ENCODE measurements at places on chromosomes 5 and 9. TPM values are rescaled to one million over a fixed set of nuclear protein-coding genes. Genes with fewer than 3 reads are reported as not detected.
A peak's percentile ranks its signal among the peaks of the same experiment; 100 is the strongest.

The LCN6 gene
- total RNA-seq = not detected

The SPATA9 gene
- total RNA-seq = 1.3 TPM

The IGFBPL1 gene
- total RNA-seq = 5.5 TPM

DNA sequence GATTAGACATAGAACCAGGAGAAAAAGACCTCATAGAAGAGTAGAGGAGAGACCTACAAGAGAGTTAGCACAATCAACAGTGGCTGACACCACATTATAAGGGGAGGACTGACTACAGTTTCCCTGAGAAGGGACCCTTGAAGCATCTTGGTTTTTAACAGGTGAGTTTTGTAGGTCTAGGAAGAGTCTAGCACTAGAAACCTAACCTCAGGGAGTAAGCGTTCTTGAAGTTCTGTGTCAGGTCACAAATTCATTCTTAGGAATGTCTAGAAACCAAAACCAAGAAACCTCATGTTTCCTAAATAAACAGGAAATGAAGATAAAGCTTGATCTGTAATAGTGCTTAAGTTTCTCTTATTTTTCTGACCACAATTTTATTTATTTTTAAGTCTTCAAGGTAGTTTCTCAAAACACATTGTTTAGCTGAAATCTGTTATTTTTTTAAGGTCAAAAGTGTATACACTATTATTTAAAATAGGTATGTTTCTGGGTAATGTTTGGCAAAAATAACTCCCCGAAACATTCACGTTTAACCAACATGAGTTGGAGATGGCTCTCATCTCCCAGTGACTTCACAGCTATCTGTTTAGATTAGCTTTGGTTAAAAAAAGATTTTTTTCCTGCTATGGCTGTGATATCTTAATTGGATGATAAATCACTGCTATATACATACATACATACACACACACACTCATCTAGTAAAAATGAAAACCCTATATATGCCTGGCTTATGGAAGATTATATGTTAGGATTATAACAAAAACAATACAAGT lies 37.1 kb downstream of the MAP3K1 start:
- peak; percentile 72 for DNase-seq

- peak; percentile 9 for DNase-seq
Measured at GRCh38 chr5:87074934-87075541, 192.6 kb upstream of the RASA1 start.

Data from M059J (cell line).